IPS-NIHi11 (cell line): ENCODE measurements at places on chromosomes 11 and 22.

- DNase-seq = no peak
Measured at GRCh38 chr11:108912581-108912980, 247.7 kb downstream of the DDX10 start.

DNA sequence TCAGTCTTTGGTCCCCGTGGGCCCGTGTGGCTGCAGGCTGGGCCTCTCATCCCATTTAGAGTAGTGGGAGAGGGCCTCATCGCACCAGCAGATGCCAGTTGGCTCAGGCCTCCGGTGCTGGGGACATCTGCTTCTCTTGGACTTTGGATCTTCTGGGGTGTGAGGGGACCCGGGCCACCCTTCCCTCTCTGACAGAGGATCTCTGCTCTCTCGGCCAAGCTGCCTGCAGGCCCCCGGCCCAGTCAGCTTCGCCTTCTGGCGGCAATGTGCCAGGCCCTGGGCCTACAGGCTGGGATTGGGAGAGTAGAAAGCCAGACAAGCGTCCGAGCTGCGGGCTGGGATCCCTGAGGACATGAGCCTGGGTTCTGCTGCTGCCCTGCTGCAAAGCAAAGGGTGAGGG is 15.0 kb upstream of the FGF3 start:
- no peak for DNase-seq

DNA sequence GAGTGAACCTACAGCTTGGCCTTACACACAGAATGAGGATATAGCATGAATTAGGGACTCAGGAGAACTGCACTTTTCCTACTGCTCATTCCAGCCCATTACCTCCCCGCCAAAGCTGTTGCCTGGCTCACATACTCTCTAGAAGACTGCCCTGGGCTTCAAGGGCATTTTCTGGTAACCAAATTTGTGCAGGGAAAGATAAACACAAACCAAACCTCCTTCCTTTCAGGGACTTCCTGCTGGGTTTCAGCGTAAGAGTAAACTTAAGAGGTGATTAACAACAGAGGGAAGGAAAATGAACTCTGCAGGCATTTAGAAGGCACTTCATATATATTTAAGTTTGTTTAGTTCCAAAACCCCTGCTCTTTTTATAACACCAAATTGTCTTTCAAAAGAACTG is 194.9 kb downstream of the SWAP70 start:
- no peak for DNase-seq

- DNase-seq = peak; percentile 21
Measured at GRCh38 chr11:101516546-101516945, 67.3 kb downstream of the TRPC6 start.

DNA sequence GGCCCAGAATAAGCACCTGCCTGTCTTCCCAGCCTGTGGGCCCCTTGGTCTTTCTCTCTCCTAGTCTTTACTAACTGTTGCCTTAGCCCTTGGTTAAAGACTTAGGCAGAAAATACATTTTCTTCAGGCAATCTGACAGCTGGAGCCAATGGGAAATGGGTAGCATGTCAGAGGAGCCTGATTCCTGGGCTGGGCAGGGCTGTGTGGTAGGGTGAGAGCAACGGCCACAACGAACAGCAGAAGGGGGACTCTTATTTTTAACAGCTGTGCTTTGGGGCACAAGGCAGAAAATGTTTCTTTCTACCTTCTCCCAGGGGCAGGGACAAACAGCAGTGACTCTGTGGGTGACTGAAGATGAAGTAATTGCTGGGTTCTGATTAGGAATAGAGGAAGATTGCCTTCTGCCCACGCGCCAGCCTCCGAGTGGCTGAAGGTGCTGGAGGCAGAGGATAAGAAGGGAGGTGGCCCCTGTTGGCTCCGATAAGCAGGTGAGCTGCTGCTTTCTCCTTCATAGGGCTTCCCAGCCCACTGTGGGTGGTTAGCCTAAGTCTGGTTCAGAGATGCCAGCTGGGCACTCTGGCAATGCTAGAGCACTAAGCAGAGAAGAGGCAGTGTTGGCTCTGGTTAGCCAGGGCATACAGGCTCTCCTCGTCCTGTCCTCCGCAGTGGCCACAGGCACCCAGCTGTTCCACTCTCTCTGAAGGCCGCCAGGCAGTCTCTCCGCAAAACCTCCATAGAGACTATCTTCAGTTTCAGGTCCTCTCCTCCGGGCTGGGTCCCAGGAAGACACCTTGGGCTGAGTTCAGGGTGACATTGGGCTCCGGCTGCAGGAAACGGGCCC is 1.5 kb downstream of the YPEL4 start:
- DNase-seq = no peak

DNA sequence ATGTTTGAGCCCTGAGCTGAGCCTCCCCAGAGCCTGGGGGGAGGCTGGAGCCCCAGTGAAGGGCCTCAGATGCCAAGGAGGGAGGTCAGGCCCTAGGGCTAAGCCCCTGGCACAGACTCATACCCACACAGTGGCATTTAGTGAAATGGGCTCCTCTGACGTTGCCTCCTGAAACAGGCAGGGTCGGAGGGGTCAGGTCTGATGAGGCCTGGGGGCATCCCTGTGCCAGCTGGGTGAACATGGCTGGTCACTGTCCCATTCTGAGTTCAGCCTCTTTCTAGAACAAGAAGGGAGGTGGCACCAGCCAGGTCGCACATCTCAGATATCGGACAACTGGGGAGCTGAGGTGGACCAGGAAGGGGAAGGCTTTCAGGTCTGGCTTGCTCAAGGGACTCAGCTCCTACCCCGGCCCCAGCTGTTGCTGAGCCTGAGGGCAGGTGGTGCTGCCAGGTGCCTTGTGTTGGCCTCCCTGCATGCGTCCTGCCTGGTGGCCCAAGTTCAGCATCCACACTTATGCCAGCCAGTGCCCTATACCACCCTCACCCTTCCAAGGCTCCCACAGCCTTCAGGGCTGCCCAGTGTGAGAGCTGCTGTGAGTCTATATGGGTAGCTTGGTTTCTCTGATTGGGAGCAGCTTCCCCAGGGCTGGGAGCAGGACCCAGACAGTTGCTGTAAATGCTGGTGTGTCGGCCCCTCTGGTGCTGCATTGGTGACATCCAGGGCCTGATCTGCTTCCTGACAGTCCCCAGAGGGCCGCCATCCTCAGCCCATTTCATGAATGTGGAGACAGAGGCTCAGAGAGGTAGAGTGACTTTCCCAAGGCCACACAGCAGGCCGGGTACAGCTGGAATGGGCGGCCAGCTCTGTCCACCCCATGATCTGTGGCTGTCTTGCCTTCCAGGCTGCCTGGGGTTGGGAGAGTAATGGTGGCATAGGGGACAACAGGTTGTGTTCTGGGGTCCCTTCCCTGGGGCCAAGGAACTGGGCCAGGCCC is 32.8 kb upstream of the PPARA start:
- DNase-seq = no peak

GRCh38 chr11:5364214-5364613 is 12.9 kb downstream of the OR51B6 start:
- DNase-seq = no peak
